Naive thymus-derived CD8-positive, alpha-beta T cell (primary cell): ENCODE measurements at places on chromosomes 7 and 10.

GRCh38 chr7:8443576-8444467 lies 10.4 kb downstream of the NXPH1 start:
- no peak for DNase-seq

DNA sequence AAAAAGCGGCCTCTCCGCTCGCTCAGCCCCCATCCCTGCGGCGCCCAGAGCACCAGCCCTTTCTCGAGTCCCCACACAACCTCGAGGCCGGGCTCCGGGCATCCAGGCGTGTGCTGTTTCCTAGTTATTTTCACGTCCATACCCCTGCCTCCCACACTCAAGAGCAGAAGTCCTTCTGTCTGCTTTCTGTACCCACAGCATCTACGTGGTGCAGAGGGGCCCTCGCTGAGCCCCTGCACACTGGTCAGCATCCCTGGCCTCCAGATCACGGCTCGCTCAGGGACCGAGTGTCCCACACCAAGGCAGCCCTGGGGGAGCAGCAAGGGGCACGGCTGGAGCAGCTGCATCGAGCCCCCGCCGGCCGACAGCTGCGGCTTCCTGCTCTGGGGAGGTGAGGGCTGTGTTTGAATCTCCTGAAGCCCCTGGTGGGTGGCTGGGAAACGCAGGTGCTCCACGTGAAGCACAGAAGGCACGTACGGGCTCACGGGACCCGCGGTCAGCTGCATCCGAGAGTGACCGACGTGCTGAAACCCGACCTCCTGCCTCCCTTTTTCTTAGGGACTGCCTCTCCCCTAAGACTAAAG lies 333.1 kb downstream of the DNAJB6 start:
- DNase-seq, result no peak

DNA sequence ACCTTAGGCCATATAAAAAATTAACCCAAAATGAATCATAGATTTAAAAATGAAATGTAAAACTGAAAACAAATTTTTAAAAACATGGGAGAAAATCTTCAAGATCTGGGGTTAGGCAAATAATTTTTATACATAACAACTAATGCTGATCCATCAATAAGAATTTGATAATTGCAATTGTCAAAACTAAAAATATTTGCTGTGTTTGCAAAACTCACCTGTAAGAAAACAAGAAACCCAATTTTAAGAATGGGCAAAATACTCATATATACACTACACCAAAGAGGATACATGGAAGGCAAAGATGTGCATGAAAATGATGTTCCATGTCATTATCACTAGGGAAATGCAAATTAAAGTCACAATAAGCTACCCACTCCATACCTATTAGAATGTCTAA lies 194.8 kb upstream of the NRP1 start:
- DNase-seq, result no peak

GRCh38 chr7:77580762-77581350 lies 43.8 kb downstream of the PTPN12 start:
- DNase-seq, result no peak

DNA sequence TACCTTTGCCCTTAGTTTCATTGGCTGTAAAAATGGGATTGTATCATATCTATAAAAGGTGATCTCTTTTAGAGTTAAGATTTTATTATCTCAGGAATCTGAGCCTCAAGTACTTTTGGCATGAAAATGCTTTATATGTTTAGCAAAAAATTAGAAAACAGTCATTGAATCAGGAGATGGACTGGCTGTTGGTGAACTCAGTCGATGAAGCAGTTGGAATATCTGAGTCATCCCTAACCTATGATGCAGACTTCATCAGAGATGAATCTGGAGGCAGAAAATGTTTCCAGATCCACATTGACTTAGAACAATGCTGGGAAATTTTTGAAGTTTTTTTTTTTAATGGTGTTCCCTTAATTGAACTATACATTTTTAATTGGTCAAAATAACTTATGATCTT lies 228.5 kb downstream of the SLC25A13 start:
- no peak for DNase-seq

GRCh38 chr10:26222563-26222962 lies 6.0 kb downstream of the GAD2 start:
- DNase-seq, result no peak

DNA sequence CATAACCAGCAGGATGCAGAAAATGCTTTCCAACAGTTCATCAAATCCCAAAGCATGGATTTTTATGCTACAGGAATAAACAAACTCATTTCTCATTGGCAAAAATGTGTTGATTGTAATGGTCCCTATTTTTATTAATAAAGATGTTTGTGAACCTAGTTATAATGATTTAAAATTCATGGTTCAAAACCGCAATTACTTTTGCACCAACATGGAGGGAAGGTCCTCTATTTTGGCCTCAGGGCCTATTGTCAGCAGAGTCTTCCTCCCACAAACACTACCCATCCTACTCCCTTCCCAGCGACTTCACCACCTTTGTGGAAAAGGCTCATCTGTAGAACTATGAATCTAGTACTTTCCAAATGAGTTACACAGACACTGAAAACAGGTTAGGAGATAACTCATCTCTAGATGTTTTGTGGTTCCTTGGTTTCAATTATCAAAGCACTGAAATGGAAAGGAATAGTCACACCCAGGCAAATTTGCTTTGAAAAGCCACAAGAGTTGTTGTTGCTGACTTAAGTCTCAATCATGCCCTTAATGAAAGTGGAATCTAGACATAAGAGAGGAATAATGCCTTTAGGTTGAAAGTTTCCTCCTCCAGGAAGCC lies 59.4 kb upstream of the FRMD4A start:
- DNase-seq, result no peak

GRCh38 chr10:114404171-114405010 lies at the start of gene AFAP1L2:
Gene AFAP1L2 (minus strand): TSS chr10:114404502. CDS start chr10:114404455, 47 bp downstream.
- DNase-seq, result no peak

- no peak for DNase-seq
Measured at GRCh38 chr7:158375034-158375433, 212.6 kb downstream of the PTPRN2 start.

DNA sequence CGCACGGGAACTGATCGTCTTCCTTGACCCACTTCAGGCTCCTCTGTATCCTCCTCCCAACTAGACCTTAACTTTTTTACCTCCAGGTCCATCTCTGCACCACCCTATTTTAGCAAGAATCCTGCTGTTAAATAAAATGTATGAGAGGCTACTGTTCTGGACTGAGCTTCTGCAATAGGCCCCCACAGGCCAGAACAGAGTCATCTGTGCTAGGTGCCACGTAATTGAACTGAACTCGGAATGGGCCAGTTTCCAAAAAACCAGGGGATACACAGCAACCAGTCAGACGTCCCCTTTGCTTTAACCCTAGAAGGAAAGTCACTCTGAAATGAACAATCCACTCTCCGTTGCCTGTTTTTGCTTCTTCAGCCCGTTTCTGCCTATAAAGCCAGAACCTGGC lies 71.3 kb downstream of the CHST15 start:
- no peak for DNase-seq

- DNase-seq, result no peak
Measured at GRCh38 chr7:16839646-16840045, 34.8 kb upstream of the AGR2 start.
